CD8-positive, alpha-beta memory T cell (primary cell): ENCODE measurements at places on chromosomes 6 and 20. TPM values are rescaled to one million over a fixed set of nuclear protein-coding genes. Genes with fewer than 3 reads are reported as not detected.

Gene F13A1
- total RNA-seq, result 0.51 TPM

Gene HSD17B8
- 23.5 TPM for total RNA-seq

Gene METTL24
- not detected for total RNA-seq

Gene KIFC1
- total RNA-seq, result 52.7 TPM

Gene CTCFL
- not detected for total RNA-seq

Gene LIN28B
- total RNA-seq, result not detected

Gene FRMD1
- not detected for total RNA-seq

Gene HLA-DOA
- 6.9 TPM for total RNA-seq

Gene KIF13A
- total RNA-seq, result 0.60 TPM

Gene BPIFB4
- total RNA-seq, result not detected

Gene HCRTR2
- total RNA-seq, result not detected

Gene TNNC2
- not detected for total RNA-seq

Gene MCCD1
- total RNA-seq, result not detected

Gene PI3
- total RNA-seq, result 0.42 TPM
